NCI-H1092 (cell line): ENCODE measurements at places on chromosomes 12 and 14.

DNA sequence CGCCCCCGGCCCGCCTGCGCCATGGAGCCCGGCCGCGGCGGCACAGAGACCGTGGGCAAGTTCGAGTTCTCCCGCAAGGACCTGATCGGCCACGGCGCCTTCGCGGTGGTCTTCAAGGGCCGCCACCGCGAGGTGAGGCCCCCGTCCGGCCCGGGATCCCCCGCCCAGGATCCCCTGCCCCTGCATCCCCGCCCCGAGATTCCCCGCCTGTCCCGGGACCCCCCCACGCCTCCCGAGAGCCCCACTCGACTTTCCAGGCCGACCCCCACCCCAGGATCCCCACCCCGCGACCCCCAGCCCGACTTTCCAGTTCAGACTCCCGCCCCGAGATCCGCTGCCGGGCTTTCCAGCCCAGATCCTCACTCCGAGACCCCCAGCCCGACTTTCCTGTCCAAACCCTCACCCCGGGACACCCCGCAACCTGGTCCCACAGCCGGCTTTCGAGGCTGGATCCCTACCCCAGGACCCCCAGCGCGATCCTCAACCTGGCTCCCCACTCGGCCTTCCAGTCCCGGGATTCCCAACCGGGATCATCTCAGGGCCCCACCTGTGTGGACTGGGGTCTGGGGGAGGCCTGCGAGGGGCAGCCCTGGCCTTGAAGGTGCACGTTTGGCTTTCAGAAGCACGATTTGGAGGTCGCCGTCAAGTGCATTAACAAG, 688 bp downstream of the ULK1 start:
- no peak for DNase-seq

DNA sequence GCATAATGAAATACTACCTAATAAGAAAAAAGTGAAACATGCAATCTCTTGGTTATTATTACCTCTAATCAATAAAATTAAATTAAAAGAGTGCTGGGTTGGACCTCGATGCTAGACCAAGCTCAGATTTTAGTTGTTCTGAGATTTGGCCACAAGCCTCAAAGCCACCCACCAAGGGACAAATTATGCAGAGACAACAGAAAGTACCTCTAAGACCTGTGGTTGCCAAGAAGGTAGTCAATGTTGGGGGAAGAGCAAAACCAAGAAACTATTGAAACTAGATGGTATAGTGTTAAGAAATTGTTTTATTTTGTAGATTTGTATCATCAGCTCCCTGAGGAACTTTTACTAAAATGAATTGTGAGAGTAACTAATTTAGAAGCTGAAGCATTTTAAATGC, 43.8 kb upstream of the ARID2 start:
- DNase-seq, result no peak

- no peak for DNase-seq
Observed at GRCh38 chr12:68959891-68960464, 27.0 kb upstream of the CPM start.

- DNase-seq, result no peak
Observed at GRCh38 chr14:38233218-38233617, 22.7 kb downstream of the CLEC14A start.

GRCh38 chr14:69005432-69006148, 26.5 kb upstream of the ACTN1 start:
- DNase-seq, result no peak

DNA sequence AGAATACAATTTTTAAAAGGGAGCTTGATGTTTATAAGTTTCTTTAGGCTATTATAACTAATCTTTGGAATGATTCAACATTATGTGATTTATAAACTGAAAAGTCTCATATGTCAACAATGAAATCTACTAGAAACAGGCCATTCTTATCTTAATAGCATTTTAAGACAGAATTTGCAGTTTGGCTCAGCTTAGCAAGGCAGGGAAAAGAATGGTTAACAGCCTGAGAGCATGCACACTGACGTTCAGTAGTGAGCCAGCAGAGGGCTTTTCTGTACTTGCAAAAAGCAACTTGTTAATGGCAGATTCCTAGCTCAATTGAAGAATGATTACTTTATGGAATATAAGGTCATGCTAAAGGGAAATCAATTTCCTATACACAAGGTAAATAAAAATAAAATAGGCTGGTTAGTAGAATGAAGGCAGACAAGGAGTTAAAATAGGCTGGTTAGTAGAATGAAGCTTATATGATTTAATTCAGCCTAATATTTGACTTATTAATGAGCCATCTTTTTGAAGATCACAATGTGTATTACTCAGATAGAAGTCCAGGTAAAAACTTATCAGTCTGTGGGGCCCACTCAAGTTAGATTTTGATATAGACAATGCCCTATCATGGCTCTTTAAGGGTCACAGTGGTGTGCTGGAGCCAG, 95.9 kb downstream of the OTOGL start:
- DNase-seq, result no peak

- no peak for DNase-seq
Observed at GRCh38 chr12:67522222-67522621, 126.3 kb upstream of the DYRK2 start.

GRCh38 chr12:91974541-91975085, 171.0 kb downstream of the BTG1 start:
- DNase-seq, result no peak

DNA sequence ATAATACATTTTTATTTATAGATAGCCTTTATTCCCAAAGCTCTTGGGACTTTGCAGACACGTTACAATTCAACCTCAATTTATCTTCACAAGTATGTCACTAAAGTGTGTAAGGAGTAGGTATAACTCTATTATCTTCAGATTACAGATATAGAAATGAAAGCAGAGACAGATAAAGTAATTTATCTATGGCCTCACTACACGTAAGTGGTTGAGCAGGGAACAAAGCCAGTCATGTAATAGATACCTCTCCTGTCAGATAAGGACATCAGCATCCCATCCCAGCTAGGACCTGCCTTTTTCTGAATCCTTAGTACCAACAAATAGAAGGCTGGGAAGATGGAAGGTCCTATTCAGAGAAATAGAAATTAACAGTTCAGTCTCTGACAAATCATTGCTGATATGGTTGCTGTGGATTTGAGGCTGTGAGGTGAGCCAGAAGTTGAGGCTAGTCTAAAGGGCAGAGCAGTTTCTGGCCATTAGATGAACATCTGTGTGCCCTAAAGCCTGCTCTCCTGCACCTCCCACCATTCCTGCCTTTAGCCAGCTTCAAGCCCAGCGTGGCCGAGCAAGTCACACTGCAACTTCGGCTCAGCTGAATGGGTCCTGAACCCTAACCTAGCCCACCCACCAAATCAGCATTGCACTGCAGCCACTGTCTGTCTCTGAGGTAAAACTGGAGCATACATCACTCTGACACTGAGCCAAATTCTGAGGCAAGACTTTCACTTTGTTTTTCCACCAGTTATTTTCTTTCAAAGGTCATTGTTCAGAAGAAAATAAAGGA, 71.1 kb upstream of the PLEKHA5 start:
- no peak for DNase-seq

DNA sequence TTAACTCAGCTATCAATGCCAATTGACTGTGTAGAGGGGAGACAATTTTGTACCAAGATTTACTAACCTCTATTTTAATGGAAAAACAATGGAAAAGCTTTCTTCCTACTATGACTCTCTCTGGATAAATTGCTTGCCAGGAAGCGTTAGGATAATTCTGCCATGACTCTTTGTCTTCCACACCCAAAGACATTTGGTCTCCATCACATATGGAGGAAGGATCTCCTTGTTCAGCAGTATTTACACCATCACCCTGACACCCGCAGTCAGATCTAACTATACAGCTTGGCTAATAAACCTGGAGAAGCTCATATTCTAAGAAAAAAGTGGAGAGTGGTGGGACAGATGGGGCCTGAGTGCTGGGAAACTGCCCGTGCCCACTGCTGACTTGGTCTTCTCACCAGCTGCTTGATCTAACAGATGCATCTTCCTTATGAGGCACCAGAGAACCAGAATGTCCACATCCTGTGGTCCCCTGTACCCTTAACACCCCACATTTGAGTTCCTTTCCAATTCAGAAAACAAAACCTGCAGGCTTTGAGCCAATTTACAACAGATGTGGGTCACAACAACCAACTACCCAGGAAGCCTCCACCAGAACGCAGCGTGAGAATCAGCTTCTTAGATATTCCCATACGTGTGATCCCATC, 154.0 kb downstream of the DAD1 start:
- DNase-seq, result no peak

DNA sequence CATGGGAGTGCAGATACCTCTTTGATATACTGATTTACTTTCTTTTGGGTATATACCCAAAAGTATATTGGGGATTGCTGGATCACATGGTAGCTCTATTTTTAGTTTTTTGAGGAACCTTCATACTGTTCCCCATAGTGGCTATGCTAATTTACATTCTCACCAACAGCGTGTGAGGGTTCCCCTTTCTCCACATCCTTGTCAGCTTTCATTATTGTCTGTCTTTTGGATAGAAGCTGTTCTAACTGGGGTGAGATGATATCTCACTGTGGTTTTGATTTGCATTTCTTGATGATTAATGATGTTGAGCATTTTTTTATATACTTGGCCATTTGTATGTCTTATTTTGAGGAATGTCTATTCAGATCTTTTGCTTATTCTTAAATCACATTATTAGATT, 44.1 kb upstream of the JDP2 start:
- DNase-seq, result no peak

DNA sequence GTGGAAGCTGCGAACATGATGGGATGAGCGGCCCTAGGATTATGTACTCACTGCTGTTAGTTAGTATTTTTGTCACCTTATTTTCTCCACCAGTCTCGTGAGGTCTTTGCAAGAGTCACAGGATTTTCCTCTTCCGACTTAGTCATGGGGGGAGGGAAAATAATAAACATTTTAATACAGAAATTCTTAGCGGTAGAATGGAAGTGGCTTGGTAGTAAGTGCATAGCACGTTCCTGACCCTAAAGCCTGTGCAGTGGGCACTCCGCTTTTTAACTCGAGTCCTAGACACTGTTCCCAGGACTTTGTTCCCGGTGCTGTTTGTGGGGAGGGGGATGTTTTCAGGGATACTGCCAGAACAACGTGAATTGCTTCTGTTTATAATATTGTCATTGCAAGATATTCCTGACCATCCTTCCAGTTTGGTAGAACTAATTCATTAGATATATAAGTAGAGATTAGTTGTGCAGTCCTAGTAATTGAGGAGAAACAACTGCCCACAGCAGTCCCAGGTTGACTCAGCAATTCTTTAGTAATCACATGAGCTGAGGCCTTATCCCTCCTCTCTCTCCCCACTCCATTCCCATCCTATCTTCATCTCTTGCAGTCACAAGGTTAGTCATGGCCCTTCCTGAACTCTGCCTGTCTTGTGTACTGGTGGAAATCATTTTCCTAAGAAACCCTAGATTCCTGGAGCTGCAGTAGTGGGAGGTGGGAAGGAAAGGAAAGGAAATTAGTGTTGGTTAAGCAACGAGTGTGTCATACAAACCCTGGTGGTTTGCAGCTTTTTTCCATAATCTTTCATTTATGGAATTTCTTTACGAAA, 799 bp downstream of the SLC38A6 start:
- no peak for DNase-seq

GRCh38 chr12:93484315-93484981, 17.1 kb downstream of the MRPL42 start:
- DNase-seq, result no peak

DNA sequence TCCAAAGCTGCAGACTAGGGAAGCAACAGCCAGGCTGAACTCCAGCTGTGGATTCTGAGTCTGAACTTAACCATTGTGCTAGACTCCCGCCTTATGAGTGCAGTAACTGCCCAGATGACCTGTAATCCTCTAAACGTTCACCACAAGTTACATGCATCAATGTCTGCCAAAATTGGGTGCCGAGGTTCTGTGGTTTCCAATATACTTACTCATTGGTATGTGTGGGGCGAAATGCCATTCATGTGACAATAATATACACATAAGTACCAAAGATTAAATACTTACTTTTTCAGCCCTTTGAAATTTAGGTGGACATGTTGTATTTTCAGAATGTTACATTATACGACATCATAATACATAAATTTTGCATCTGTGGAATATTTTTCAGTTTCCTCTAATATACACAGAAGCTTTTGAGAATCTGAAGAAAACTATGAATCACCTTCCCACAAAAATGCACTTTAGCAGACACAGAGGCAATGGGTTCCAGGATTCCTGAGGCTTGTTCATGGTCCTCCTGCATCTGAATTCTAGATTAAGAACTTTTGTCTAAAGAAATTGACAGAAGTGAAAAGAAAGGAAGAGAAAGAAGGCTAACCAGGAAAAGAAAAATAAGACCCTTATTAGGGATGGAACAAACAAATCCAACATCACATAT, 31.7 kb downstream of the GRIP1 start:
- DNase-seq, result no peak

- no peak for DNase-seq
Observed at GRCh38 chr14:61505815-61506809, 184.7 kb downstream of the PRKCH start.

DNA sequence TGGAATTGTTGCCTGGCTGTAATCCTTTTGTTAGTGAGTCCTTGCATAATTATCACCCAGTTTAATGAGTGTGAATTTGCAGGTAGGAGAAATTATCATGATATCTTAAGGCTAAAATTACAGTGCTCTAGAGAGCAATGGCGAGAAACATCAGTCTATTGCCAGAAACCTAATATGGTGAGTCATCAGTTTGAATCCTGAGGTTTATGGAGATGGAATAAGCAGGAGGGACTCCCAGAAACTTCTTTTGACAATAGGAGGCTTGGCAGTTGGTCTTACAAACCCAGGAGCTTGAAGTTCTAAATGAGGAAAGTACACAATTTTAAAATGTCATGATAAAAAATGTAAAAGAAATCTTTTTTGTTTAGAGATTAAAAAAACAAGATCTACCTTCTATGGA, 31.5 kb upstream of the CRADD start:
- DNase-seq, result no peak

DNA sequence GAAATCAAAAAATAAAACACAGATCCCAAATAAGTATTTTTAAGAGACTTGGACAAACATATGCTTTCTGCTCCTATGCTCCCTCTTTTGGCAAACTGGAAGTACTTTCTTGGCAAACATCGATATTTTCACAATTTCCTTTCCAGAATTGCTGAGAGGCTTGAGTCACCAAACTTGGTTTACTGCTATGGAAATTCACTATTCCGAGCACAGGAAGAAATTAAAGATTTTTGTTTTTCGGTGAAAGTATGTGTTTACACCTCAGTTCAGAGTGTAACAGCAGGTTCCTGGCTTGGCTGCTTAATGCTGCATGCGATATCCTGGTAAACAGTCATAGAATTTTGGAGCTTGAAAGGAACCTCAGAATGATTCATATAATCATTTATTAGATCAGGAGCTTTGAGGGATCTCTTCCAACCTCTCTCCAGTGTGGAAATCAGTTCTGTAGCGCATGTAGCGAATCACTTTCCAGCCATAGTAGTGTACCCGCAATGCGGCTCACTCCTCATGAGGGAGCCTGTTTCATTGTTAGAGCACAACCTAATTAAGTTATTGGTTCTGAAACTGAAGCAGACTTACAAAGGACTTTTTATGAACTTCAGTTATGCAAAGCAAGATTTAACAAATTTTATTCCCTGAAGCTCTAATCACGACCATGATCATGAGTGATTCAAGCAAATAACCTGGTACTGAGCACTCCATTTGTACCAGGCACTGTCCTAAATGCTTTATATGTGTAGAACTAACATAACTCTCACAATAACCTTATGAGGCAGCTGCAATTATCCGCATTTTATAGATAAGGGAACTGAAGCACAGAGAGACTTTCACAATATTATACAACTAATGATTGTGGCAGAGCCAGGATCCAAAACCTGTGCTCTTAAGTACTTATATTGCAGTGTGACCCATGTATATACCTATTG, 56.4 kb upstream of the ATP2A2 start:
- no peak for DNase-seq
